T-helper 9 cell (primary cell): ENCODE measurements at places on chromosomes 4 and X.

GRCh38 chr4:104128850-104129213 is 365.9 kb downstream of the CXXC4 start:
- no peak for DNase-seq

GRCh38 chrX:154057791-154058190 is 38.1 kb upstream of the IRAK1 start:
- no peak for DNase-seq

GRCh38 chr4:110231869-110232268 is 33.5 kb upstream of the ELOVL6 start:
- no peak for DNase-seq

GRCh38 chr4:146245246-146245645 is 30.9 kb downstream of the REELD1 start:
- no peak for DNase-seq

DNA sequence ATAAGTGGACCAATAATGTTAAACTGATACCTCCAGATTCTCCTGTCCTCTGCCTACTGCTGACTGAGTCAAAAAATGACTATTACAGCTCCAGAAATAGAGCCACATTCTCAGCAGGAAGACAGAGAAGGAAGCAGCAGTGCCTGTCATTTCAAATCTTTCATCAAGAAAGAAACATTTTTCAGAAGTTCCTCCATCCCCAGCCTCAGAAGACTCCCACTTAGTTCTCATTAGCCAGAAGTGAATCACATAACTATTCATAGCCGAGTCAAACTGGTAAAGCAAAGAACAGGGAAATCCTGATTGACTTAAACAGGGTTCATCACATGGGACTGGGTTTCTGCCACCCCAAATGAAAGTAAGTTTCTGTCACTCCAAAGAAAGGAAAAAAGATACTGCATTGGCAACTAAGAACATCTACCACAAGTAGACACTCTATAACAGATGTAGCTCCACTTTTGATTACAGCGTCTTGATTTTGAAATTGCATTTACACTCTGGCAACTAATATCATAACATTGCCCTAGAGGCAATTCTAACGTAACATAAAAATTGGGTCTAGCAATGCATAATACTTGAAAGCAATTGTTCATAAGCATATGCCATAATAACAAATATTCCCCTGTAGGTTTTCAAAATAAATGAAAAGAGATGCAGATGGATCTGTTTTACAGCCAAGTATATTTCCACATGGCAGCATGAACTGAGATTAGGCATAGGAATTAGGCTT is 599.8 kb downstream of the GALNTL6 start:
- no peak for DNase-seq

DNA sequence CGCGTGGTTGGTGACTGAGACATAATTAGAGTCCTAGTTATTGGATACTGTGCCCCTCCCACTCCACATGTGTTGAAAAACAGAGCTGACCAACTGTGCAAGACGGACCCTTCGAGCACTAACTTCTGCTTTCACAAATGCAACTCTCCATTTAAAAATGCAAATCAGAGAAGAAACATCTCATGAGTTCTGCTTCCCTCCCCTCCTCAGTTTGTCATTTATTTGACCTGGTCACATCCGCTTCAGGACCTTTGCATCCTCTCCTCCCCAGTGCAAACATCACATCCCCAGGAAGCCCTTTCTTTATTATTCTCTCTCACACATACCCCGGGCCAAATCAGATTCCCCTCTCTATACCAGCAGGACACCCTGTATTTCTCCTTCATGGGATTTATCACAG is 38.1 kb upstream of the NOCT start:
- DNase-seq, result no peak
